ENCODE measurements at places on chromosomes 11 and 22.

GRCh38 chr11:119108146-119108856 is 1.2 kb downstream of the C2CD2L start:
- DNase-seq = peak; percentile 85
- H3K36me3 ChIP-seq = peaks cover 22% of the 10 kb centered on the region
- H3K4me3 ChIP-seq = peak overlapping the region; percentile 94
- H3K27ac ChIP-seq = peak overlapping the region; percentile 90
- H3K4me1 ChIP-seq = peaks cover 20% of the 10 kb centered on the region

- H3K36me3 ChIP-seq = peaks cover 98% of the 10 kb centered on the region
- no peak overlapping the region for H3K27ac ChIP-seq
- H3K27me3 ChIP-seq = no peaks in the 10 kb centered on the region
- no peak overlapping the region for H3K4me3 ChIP-seq
Observed at GRCh38 chr11:69083531-69084247, 35.0 kb downstream of the TPCN2 start.

- no peak overlapping the region for H3K4me3 ChIP-seq
- peaks cover 61% of the 10 kb centered on the region for H3K36me3 ChIP-seq
- peaks cover 37% of the 10 kb centered on the region for H3K4me1 ChIP-seq
Observed at GRCh38 chr11:66625752-66626149, 9.3 kb downstream of the RBM14 start.

DNA sequence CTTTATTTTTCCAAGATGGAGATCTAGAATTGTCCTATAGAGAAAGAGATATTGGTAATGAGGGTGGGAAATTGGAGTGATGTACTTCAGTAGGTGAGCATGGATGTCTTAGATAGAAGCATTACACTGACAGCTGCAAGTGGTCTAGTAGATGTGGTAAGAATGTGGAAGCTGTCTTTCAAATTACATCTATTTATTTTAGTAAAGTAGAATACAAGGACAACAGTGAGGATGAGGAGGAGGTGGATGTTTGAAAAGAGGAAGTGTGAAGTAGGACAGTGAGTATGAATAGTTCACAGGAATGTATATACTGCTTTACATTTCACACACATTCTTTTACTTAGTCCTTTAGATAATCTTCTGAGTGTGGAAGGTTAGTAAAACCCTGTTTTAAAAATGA is 64.2 kb downstream of the HIPK3 start:
- H3K36me3 ChIP-seq = no peaks in the 10 kb centered on the region
- H3K4me3 ChIP-seq = no peak overlapping the region
- peak overlapping the region; percentile 17 for H3K27ac ChIP-seq
- peaks cover 26% of the 10 kb centered on the region for H3K4me1 ChIP-seq
- DNase-seq = no peak

- peaks cover 30% of the 10 kb centered on the region for H3K4me1 ChIP-seq
- H3K36me3 ChIP-seq = peaks cover 75% of the 10 kb centered on the region
- H3K27ac ChIP-seq = no peak overlapping the region
- no peak overlapping the region for H3K4me3 ChIP-seq
- H3K27me3 ChIP-seq = no peaks in the 10 kb centered on the region
Observed at GRCh38 chr11:68583041-68583446, 101.3 kb upstream of the GAL start.
